Activated CD4-positive, alpha-beta T cell treated with anti-CD3 and anti-CD28 coated beads, Interleukin-2, amount 50 U/mL, for 48 hours (primary cell): ENCODE measurements at places on chromosomes 16 and 17.

DNA sequence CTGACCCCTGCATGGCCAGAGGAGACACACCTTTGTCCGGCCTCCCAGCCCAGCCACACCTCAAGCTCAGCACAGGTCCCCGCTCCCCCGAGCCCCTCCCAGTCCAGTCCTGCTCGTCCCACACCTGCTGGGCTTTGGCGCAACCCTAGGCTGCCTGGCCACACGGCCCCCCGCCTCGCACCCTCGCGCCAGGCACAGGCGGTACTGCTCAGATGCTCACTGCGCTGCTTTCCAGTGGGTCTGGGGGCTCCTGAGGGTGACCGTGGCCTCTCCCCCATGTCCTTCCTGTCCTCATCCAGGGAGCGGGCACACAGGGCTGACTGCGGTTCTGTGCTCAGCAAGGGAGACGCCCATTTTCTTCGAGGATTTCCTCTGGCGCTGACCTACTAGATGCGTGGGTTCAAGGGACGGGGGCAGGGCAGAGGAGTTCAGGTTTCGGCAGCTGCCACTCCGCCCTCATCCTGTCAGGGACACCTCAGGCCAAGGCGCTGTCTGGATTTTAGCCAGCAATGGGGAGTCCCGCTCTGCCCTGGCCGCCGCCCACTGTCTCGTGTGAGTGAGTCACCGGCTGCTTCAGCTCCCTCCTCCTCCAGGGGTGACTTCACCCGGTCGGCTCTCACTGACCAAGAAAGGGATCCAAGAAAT lies 118.0 kb upstream of the ZNF469 start:
- DNase-seq, result peak; percentile 73

- no peak for DNase-seq
These were observed 776 bp upstream of the TMEM219 start for GRCh38 chr16:29961127-29961478.

- DNase-seq, result no peak
These were observed 86.5 kb downstream of the MYH13 start for GRCh38 chr17:10286324-10286723.

DNA sequence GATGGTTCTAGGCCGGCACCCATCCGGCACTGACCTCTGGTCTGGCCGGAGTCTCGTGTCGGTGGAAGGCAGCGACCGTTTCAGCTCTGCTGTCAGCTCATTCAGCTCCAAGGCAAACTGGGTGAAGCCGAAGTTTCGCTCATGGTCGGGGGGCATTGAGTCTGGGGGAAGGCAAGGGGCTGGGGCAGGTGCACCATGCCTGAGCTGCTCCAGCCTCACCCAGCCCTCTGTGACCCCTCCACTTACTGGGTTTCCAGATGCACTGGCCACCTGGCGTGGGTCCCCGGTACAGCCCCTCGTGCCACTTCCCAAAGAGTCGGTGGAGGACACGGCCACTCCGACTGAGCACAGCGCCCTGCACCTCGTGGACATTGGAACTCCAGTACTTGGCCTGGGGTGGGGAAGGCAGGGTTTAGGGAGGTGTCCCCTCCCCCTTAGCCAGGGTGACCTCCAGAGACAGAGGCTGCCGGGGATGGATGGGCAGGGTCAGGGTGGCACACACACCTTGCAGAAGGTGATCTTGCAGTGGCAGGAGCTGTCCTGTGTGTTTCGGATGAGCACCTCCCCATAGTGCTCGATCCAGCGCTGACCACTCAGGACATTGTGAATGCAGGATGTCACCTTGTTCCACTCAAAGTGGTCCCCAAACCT lies 12.6 kb downstream of the OSBPL7 start:
- no peak for DNase-seq

DNA sequence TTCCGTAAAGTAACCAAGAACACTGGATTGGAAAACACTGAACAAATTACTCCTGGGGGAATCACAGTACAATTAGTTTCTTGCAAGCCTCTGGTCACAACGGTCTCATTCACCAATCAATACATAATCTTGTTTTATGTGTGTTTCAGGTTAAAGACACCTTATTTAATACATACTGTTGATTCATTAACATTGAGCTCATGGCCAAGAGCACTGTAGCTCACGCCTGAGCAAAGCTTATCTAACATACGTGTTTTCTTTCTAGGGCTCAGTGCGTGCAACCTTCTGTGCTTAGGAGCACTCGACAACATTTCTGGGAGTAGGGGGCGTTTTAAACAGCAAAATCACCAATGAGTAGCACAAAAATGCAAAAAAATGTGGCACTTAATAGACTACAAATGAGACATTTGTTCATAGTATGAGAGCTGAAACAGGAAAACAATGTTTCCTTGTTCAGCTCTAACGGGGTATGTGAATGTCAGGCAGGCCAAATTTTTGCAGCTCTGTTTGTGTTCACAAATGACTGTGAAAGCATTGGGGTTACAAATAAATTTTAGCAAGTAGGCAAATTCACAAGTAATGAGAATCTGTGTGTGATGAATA lies 206.2 kb downstream of the CNTNAP4 start:
- DNase-seq, result no peak

GRCh38 chr17:80481284-80482057 lies 5.1 kb upstream of the NPTX1 start:
- no peak for DNase-seq

DNA sequence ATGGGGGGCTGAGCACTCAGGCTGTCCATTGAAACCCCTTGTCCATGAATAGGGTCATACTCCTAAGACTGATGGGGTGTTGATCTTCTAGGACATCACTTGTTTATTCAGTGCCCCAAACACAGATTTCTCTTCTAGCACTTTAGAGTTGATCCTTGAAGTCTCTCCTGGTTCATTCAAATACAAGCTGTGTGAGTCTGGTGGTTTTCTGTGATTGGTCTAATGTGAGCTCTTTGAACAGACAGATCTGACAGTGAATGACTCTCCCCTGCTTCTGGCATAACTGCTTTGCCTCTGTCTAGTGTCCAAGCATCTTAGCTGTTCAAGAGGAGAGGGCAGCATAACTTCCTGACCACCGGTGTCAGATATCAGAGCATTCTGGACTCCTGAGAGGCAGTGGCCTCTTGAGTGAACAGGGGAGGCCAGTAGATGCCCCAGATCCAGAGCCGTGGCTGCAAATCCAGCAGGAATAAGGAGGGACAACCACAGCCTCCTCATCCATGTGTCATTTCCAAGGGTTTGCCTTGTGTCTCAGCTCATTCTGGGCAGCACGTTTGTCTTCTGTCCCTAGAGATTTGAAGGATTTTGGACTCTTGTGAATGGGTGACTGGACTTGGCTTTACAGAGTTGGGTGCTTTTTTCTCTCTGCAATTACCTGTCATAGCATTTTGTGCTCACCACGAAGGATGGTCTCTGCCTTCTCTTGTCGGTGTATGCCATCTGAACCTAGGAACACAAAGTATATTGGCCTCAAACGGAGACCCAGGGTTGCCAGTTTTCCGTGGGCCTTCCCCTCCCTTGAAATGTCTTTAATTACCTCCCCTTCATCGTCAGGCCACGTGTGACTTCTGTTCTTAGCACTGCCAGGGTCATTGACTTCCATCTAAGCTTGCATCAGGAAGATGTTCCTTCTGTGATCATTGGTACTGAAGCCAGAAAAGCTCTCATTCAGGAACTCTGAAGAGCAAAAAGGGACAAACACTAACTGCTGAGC lies 13.9 kb upstream of the CLEC18C start:
- DNase-seq, result no peak

GRCh38 chr17:44907729-44908470 lies 7.4 kb downstream of the GFAP start:
- DNase-seq, result no peak

- peak; percentile 65 for DNase-seq
These were observed at the start of gene ACSM3 for GRCh38 chr16:20763461-20764232. Gene ACSM3 (plus strand): TSS chr16:20764014. CDS start chr16:20770035, 6,021 bp downstream.

GRCh38 chr16:11679941-11680911 lies 12.0 kb downstream of the SNN start:
- no peak for DNase-seq

- DNase-seq, result no peak
These were observed 178.9 kb upstream of the SOX9 start for GRCh38 chr17:71941920-71942319.

DNA sequence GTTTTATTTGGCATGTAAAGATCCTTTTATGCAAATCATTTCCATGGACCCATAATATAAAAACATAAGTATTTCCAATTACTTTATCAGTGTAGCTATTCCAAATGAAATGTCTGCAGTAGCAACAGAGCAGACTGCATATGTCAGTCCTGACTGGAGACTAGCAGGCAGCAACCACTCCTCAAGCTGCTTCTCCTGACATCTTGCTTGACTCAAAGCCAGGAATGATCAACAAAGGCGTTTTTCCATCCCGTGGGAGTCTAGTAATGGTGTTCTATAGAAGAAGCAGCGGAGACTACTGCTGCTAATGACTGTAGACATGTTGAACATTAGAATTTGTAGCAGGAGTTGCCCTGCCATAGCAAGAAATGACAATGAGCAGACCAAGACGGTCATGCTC lies 73.2 kb upstream of the AKTIP start:
- no peak for DNase-seq

GRCh38 chr17:4184811-4185210 lies 41.8 kb downstream of the CYB5D2 start:
- no peak for DNase-seq

DNA sequence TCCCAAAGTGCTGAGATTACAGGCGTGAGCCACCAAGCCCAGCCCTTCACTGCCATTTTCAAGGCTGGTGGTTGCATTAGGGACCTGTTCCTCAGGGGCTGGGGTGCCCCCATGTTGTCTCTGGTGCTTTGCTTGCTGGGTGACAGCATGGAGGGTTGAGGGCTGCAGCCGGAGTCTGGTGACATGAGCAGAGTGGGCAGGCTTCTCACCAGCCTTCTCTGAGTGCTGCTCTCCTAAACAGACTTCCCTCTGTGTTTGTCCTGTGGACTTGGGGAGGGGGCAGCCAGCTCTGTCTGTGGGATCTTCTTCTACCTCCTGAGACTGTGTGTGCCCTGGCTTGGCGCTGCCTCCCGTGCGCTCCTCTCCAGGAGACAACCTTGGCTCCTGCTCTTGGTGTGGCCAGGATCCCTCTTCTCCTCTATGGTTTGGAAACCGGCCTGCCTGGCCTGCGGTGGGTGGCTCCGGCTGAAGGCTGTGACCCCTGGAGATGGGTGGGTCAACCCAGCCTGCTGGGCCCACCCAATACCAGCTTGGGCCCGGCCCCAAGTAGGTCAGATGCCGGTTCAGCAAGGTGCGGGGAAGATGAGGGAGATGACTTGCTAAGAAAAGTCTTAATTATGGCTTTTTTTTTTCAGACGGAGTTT lies 72.1 kb downstream of the PDPK1 start:
- DNase-seq, result no peak

- DNase-seq, result no peak
These were observed 18.1 kb upstream of the RAB11FIP4 start for GRCh38 chr17:31373150-31374093.

DNA sequence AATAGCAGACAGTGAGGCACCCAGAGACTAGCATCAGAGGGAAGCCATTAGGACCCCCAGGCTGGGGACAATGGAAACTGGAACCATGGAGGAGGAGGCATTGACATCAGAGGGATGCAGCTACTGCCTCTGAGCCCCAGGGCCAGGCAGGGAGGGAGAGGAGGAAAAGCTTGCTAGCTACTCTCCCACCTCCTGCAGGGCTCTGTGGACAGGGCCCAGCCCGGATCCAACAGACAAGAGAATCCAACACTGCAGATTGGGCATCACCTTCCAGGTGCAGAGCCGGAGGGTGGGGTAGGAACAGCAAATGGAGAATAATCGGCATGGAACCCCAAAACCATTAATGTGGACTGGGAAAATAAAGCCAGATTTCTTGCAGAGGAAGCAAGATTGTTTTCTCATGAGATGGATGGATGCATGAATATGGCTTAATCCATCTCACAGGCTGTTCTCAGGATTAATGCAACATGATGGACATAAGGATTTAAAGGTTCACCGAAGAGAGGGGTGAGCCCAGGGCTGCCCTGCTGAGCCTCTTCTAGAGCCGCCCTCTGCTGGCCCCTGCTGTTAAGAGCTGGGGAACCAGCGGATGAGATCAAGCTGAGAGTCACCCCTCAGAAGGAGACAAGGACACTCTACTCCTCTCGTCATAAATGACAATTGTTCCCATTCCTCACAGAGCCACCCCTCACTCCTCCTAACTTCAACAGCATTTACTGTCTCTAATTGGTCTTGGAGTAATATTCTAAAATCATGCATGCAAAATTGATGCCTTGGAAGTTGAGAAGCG lies 48.8 kb downstream of the DNAH3 start:
- DNase-seq, result no peak
